ENCODE measurements at places on chromosomes 5 and 9. TPM values are rescaled to one million over a fixed set of nuclear protein-coding genes. Genes with fewer than 3 reads are reported as not detected.

The SMIM33 gene
- not detected for total RNA-seq

The CDX1 gene
- not detected for total RNA-seq

The DENND1A gene
- 12.8 TPM for total RNA-seq

The ENC1 gene
- 19.9 TPM for total RNA-seq

The PCDHGC3 gene
- 42.1 TPM for total RNA-seq

DNA sequence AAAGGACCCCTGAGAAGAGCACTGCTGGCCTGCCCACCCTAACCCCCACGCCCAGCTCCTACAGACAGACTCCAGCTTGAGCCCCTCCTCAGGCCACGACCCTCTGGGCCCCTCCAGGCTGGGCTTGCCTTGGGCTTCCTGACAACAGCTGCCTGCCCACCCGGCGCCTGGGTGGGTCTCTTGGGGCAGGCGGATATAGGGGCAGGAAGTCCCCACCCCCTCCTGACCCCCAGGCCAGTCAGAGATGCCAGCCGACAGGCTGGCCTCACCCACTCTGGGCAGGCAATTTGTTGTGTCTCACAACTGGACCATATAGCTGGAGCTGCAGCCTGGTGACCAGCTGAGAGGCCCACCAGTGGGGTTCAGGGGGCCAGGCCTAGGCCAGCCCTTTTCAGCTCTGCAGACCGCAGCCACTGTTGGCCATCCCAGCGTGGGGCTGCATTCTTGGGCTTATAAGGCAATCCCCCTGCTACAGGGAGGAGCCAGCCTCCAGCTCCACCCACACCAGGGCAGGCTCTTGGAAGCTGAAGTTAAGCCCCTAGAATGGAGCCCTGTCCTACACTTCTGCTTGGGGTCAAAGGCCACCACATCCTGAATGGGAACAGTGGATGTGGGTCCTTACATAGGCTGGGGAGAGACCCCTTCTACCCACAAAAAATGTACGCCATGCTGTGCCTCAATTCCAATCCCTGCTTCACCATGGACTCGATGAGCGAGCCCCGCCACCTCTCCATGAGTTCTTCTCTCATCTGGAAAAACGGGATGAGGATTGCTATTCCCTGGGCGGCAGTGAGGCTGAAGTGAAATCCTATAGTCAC, 2.0 kb downstream of the PDLIM7 start:
- H3K4me3 ChIP-seq = peak overlapping the region; percentile 81
- H3K27ac ChIP-seq = peak overlapping the region; percentile 95
- H3K4me1 ChIP-seq = no peaks in the 10 kb centered on the region
- peak; percentile 95 for DNase-seq

DNA sequence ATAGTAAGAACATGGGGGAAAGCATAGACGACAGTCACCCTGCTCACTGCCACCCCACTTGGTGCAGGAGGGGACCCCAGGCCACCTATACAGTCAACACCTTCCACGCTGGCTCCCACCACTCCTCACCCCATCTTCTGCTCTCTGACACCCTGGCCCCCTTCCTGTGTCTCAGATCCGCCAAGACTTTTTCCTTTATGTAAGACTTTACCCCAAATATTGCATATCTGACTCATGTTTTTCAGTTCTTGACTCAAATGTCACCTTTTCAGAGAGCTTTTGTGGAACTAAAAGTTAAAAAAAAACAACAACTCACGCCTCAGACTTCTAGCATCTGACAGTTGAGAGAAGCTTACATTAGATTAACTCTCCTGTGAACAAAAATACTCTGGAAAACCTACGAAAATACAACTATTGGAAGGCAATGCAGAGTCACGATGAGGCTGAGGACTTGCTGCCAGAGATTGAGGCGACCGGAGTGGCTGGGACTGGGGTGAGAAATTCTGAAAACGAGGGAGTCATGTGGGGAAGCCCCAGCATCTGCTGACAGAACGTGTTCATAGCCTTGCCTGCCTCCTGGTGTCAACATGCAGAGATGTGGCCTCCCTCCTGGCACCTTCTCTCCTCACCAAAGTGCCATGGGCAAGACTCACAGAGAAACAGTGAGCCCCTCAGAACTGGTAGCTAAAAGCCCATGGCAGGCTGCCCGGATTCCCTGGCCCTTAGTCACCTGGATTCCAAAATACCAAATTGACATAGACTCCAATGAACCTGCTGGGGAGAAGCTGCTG, 22.4 kb upstream of the FCN2 start:
- peaks cover 9% of the 10 kb centered on the region for H3K4me1 ChIP-seq
- no peak overlapping the region for H3K4me3 ChIP-seq
- no peaks in the 10 kb centered on the region for H3K27me3 ChIP-seq
- no peaks in the 10 kb centered on the region for H3K36me3 ChIP-seq
- H3K27ac ChIP-seq = no peak overlapping the region
